ENCODE measurements at places on chromosomes 4 and X.
A peak's percentile ranks its signal among the peaks of the same experiment; 100 is the strongest.

DNA sequence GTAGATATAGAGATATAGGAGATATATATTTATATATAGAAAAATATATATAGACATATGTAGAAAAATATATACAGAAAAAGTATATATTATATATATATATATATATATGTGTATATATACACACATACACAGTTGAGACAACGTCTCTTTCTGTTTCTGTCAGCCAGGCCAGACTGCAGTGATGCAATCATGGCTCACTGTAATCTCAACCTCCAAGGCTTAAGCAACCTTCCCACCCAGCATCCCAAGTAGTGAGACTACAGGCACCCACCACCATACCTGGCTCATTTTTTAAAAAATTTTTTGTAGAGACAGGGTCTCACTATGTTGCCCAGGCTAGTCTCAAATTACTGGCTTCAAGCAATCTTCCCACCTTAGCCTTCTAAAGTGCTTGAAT, 426.3 kb downstream of the GPM6A start:
- no peak for DNase-seq

DNA sequence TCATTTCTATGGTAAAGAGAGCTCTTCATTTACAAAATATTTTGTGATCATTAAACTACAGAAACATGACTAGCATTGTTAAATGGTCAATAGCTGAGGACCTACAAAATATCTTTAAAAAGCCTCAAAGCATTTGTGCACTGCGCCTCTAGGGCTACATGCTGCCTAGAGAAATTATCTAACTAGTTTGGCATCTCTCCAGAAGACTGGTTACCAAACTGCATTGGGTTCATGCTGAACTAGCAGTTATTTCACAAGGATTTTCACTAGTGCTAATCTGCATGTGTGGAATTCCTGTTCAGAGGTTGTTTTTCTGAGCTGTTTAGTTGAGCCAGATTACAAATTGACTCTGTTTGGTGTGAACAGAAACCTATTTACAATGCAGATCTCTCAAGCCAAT, 58.5 kb upstream of the PITX2 start:
- DNase-seq = no peak

DNA sequence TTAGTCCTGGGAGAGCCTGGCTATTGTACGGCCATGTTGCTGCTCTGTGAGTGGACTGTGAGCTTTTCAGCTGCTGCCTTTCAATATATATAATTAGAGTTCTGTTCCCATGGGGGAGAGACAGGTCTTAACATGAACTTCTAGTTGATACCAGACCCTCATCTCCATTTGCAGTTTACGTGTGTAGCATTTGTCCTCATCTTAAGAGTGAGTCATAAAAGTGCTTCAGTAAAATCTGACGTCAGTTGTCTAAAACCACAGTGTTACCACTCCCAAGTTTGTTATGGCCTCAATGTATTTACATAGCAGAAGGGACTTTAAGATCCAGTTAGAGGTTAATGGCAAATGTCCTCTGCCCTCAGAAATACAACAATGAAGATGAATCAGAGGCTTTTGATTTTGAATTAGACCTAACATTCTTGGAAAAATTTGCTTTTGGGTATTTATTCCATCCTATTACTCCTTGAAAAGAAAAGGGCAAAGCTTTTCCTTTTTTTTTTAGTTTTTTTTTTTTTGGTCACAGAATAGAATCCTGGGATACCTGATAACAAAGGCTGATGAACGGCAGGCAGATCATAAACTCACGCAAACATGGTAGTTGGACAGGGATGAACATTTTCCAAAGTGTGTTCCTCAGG, 38.6 kb downstream of the PHOX2B start:
- DNase-seq = no peak

- no peak for DNase-seq
Measured at GRCh38 chr4:2842687-2843262, 869 bp upstream of the ADD1 start.

DNA sequence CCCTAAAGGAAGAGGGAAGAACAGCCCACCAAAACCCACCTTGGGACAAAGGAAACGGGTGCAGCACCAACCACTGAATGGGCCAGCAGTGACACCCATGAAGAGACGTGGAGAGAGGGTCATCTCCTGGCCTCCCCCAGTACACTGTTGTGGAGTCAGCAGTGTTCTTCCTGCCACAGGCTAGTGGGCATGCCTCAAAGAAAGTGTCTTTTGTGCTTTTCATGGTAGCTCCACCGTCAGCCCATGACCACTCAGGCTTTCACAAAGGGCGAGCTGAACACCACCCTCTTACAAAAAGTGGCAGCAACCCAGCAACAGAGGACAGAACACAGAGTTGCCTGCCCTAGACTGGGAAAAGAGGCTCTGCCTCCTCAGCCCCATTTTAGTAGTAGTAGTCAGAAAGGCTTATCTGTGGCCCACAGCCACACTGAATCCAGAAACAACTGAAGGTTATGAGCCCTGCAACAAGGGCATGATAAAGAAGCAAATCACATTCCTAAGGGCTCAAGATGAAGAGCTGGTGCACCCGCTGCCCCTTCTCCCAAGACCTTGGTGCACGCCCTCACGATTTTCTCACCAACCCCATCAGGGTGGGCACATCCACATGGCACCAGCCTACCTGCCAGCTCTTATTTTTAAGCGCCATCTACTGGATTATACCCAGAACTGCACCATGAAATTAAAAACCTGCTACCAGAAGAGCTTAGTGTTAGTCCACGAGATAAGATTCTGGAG, 53.1 kb downstream of the RAB28 start:
- DNase-seq = peak; percentile 28

All from NAMALWA (cell line).